ENCODE measurements at places on chromosomes 12 and 14.
A peak's percentile ranks its signal among the peaks of the same experiment; 100 is the strongest.

- no peak for DNase-seq
Observed at GRCh38 chr12:42213023-42213422, 25.0 kb downstream of the YAF2 start.

GRCh38 chr12:98908866-98909265 is 263.8 kb downstream of the APAF1 start:
- DNase-seq: no peak

- DNase-seq: no peak
Observed at GRCh38 chr12:30021051-30021833, 237.5 kb upstream of the TMTC1 start.

DNA sequence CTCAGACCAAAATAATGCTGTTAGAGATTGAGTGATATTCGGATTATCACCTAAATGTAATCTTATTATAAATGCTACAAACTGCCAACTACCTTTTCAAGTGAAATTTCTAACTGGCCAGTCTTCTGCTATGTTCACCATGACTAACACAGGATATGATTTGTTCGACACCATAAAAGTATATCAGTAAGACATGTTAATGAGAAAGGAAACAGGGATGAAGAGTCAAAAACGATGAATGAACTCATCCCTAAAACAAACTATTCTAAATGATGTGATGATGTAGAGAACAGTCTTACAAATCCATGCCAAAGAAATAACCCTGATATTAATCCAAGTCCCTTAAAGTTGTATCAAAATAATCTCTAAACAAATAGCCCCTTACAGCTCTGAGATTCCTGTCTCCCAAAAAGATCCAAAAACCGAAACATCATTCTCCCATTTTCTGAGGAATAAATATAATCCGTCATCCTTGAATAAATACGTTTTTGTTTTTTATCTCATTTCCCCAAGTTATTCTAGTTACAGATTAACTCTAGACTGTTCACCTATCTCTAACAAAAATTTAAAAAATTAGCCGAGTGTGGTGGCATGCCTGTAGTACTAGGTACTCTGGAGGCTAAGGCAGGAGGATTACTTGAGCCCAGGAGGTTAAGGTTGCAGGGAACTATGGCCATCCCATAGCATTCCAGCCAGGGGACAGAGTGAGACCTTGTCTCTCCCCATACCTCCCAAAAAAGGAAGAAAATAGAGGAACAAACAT is 9.1 kb downstream of the SCAF11 start:
- no peak for DNase-seq

DNA sequence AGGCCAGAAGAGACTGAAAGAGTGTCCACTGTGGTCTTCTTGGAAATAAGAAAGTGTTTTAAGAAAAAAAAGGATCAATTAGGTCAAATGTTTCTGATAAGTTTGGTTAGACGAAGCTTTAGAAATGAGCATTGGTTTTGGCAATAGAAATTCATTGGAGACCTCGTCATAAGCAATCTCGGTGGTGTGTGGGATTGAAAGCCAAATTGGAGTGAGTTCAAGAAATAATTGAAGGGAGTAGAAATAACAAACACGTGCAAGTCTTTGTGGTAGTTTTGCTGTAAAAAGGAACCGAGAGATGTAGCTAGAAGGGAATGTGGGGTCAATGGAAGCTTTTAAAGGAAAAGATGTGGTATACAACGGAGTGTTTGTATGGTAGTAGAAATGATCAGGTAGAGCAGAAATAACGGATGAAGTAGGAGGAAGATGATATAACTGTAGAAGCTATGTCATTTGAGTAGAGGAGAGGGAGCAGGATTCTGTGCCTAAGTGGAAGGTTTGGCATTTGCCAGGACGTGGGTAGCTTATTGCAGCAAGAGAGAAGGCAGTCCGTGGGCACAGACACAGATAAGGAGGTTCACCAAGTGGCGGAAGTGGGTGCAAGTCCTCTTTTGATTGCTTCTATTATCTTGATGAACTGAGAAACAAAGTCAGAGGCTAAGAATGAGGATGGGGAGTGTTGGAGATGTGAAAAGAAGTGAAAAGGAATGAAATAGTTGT is 146.2 kb downstream of the DACT1 start:
- no peak for DNase-seq

DNA sequence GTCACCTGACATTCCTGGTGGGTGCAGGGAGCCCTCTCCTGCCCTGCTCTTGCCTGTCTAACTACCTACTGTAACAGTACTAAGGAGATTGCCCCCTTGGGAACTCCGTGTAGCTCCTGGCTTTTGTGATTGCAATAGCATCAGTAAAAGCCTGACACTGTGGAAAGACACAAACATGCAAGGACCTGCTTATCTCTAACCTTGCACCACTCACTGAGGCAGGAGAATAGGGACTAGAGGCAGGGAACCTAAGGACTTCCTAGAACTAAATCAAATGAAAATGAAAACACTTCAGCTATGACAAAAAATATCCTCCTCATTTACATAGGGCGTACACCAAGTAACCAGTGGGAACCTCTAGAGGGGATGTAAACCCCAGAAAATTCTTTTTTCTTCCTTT is 28.5 kb downstream of the TUBA1A start:
- DNase-seq: no peak

GRCh38 chr12:45490232-45490881 is 239.1 kb upstream of the ARID2 start:
- DNase-seq: no peak

DNA sequence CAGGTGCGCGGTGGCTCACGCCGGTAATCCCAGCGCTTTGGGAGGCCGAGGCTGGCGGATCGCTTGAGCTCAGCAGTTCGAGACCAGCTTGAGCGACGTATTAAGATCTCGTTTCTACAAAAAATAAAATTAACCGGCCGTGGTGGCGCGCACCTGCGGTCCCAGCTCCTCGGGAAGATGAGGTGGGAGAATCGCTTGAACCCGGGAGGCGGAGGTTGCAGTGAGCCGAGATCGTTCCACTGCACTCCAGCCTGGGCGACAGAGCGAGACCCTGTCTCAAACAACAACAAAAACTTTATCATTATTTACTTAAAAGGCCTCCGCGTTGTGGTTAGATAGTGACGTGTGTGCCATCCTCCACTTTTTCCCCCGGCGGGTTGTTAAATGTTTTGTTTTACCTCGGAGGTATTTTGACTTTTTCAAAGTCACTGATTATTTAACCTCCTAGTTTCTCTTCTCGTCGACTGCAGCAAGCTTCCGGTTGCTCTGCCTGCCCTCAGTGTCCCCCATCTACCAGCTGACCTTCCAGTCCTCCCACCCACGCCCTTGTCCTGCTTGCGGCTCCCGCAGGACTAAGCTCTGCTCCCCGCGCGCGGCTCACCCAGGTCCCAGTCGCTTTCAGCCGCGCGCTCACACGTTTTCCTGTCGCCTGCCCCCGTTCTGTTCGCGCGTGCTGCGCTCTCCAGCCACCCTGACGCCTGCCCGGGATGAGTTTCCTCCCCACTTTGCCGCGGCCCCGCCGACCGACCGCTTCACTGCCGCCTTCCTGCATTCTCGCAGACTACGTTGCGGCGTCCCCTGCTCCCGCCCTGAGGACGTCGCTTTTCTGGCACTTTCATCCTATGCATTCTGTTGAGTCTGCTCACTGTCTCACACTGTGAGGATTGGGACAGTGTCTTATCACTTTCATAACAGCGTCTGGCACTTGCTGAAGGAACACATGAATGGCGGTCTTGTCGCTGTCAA is 1.2 kb upstream of the SCAF11 start:
- DNase-seq: peak; percentile 87

DNA sequence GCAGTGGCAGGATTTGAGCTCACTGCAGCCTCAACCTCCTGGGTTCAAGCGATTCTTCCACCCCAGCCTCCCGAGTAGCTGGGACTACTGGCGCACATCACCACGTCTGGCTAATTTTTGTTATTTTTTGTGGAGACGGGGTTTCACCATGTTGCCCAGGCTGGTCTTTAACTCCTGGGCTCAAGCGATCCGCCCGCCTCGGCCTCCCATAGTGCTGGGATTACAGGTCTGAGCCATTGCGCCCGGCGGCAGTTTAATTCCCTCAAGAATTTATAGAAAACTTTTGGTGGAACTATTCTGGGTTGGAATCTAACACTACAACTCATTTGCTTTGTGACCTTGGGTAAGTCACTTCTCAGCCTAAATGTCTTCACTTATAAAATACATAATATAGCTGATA is 1.8 kb upstream of the SP1 start:
- DNase-seq: no peak

- DNase-seq: no peak
Observed at GRCh38 chr12:127479256-127479655, 787.7 kb upstream of the TMEM132C start.

DNA sequence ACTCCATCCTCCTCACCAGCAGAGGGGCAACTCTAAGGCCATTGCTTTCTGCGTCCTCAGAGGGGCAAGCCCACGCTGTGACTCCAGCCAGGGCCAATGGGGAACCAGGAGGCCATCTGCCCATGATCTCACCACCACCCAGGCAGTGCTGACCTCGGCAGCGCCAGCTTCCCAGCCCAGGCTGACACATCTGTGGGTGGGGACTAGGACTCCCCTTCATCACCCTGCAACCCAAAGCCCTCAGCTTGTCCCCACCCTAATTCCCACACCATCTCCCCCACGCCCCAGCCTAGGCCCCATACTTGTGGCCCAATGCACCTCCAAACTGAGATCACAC is 58.6 kb downstream of the VWF start:
- no peak for DNase-seq

DNA sequence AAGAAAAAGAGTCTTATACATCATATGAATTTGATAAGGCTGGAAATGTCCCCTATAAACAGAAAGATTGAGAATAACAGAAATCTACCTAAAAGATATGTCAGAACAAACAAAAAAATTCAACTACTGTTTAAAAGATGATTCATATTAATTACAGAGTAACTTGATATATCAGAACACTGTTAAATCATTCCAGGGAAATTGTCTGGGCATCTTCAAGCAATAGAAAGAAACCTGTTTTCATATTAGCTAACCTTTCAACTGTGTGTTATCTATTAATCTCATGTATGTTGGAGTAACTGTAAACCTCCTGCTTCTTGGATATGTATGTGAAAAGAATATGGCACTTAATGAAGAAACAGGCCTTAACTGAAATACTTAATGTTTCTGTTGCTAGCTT is 96.7 kb downstream of the NUBPL start:
- DNase-seq: no peak

DNA sequence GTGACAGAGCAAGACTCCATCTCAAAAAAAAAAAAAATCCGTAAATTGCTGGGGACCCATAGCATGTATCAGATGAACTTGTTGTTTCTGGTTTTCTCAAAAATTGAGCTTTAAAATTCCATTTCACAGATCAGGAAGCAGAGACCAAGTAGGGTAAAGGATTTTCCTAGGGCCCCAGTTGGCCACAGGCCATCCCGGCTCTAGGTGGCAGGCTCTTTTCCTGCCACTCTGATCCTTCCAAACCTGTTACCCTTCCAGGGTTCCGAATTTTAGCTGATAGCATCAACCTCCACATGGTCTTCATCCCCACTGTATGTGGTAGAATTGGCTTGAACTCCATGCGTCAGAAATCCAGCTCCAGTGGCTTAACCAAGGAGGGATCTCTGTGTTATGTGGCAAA is 36.1 kb upstream of the BDKRB2 start:
- no peak for DNase-seq

GRCh38 chr12:16913832-16914490 is 308.0 kb upstream of the LMO3 start:
- DNase-seq: no peak

- no peak for DNase-seq
Observed at GRCh38 chr12:97995559-97995958, 519.8 kb upstream of the TMPO start.
